Cardiac fibroblast (primary cell): ENCODE measurements at places on chromosomes 6 and 20.
A peak's percentile ranks its signal among the peaks of the same experiment; 100 is the strongest.

DNA sequence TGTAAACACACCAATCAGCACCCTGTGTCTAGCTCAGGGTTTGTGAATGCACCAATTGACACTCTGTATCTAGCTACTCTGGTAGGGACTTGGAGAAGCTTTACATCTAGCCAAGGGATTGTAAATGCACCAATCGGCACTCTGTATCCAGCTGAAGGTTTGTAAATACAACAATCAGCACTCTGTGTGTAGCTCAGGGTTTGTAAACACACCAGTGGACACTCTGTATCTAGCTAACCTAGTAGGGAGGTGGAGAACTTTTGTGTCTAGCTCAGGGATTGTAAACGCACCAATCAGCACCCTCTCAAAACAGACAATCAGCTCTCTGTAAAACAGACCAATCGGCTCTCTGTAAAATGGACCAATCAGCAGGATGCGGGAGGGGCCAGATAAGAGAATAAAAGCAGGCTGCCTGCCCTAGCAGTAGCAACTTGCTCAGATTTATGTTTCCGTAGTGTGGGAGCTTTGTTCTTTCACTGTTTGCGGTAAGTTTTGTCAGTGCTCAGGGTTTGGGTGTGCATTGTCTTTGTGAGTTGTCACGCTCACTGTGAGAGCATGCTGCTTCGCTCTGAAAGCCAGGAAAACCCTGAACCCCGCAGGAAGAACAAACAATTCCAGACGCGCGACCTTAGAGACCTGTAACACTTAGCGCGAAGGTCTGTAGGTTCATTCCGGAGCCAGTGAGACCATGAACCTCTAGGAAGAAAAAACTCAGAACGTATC lies 37.0 kb downstream of the RIOK1 start:
- DNase-seq = no peak

GRCh38 chr20:5024982-5025381 lies 23.7 kb upstream of the SLC23A2 start:
- DNase-seq = no peak

GRCh38 chr6:17334265-17334664 lies 53.1 kb downstream of the RBM24 start:
- peak; percentile 8 for DNase-seq

GRCh38 chr6:29791162-29791561 lies 36.5 kb upstream of the HLA-G start:
- no peak for DNase-seq

GRCh38 chr20:32479012-32479411 lies 106.1 kb downstream of the NOL4L start:
- no peak for DNase-seq

DNA sequence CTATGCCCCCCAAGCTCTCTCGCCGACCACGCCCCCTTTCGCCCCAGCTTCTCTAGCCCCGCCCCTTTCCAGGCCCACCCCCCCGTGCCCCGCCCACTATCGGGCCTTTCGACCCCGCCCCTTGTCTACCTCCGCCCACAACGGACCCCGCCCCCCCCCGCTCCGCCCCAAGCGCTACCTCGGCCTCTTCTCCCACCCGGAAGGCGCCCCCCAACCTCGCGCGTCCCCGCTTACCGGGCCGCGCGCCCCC lies 200 bp downstream of the ZBTB22 start:
- no peak for DNase-seq

DNA sequence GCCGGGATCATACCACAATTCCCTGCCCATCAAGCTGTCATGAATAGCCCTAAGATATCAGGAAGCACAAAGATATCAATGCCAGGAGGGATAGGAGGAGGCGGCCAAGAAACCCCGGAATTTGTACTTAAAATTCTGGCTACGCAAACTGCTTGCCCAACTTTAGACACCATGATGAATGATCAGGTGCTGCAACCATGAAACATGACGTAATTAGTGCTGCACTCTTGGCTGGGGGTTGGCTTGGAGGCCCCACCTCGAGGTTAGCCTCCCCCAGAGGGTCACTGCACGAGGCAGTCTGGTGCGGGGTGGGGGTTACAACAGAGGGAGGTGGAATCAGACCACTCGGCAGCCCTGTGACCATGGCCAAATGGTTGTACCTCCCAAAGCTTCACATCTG lies 8.9 kb downstream of the SIRPA start:
- no peak for DNase-seq

- DNase-seq = peak; percentile 3
Observed at GRCh38 chr6:162615016-162615705, 112.4 kb downstream of the PRKN start.

DNA sequence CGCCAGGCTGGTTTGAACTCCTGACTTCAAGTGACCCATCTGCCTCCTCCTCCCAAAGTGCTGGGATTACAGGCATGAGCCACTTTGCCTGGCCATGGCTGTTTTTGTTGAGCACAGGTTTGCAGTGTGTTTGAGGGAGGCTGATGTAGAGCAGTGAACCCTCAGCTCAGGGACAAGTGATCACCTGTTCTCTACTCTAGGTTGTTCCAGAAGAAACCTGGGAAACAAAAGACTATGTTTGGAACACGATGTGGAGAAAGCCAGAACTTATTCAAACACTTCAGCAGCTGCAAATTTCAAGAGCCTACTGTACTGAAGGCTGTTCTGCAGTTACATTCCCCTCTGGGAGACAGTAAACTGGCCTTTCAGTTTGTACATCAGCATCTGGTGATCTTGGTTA lies 4.7 kb downstream of the TULP1 start:
- no peak for DNase-seq

- DNase-seq = no peak
Observed at GRCh38 chr6:81816380-81816779, 63.9 kb upstream of the TENT5A start.

GRCh38 chr20:17691758-17692157 lies 8.0 kb upstream of the BANF2 start:
- no peak for DNase-seq

- no peak for DNase-seq
Observed at GRCh38 chr6:23388086-23388783, 737.8 kb upstream of the NRSN1 start.

DNA sequence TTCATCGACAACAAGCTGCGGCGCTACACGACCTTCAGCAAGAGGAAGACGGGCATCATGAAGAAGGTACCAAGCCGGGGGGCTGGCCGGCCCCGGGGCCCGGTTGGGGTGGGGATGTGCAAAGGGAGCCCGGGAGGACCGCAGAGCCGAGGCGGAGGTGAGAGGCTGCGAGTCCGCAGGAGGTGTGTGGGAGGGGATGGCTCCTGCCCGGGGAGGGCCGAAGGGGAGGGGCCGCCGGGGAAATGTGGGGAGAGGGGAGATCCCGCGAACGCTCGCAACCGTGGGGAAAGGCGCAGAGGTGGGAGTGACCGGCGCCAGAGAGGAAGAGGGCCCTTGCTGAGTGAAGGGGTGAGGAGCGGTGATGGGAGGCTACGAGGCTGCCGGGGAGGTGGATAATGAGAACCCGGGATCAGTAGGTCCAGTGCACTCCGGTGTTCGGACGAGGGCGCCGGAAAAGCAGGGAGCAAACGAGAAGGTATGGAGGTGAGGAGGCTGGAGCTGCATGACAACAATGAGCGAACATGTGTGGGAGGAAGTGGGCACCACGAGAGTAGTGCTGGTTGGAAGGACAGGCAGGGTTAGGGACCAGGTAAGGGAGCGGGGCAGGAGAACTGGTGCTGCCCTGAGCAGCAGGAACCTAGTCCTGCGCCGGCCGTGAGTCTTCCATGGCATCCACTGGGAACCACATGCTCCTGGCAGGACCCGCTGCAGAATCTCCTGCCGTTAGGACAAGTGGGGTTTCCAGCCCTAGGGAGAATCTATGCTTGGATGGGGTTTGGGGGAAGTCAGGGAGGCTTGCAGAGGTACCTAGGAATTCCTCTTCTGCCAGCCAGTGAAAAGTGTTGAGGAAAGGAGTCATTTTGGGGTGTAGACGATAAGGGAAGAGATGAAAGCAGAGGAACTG lies 1.3 kb downstream of the SRF start:
- peak; percentile 32 for DNase-seq

DNA sequence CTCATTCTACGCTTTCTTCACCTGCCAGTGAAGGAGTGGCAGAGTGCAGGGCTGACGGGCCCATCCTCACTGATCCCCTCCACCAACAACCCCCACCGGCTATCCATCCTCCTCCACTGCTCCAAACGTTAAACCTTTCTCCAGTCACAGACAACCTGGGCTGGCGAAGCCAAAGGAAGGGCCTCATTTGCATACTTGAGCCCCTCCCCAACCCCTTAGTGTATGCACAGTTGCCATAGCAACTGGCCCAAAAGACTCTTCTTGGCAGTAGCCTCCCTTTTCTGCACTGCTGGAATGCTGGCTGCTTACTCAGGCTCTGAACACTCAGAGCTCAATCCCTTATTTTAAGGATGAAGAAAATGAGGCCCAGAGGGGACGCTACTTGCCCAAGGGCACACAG lies 130.3 kb downstream of the GRM4 start:
- DNase-seq = no peak

GRCh38 chr6:113786168-113786567 lies 71.0 kb upstream of the MARCKS start:
- no peak for DNase-seq

DNA sequence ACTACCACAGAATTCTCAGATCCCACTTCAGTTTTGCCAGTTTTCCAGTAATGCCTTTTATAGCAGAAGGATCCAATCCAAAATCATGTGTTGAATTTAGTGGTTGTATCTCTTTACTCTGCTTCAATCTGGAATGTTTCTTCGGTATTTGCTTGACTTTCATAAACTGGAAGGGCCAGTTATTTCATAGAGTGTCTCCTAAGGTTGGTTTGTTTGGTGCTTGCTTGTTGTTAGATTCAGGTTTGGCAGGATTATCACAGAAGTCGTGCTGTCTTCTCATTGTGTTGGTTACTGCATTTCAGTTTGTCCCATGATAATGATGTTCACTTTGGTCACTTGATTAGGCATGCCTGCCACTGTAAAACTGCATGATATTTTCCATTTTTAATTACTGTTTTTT lies 45.7 kb downstream of the TMEM200A start:
- no peak for DNase-seq

- no peak for DNase-seq
Observed at GRCh38 chr20:8251201-8251575, 119.1 kb downstream of the PLCB1 start.

- DNase-seq = no peak
Observed at GRCh38 chr6:107539849-107540464, 50.0 kb downstream of the SOBP start.

- DNase-seq = peak; percentile 71
Observed at GRCh38 chr6:150395388-150396009, 26.7 kb downstream of the IYD start.
